ENCODE measurements at places on chromosomes 7 and 10. TPM values are rescaled to one million over a fixed set of nuclear protein-coding genes. Genes with fewer than 3 reads are reported as not detected.
A peak's percentile ranks its signal among the peaks of the same experiment; 100 is the strongest.

DNA sequence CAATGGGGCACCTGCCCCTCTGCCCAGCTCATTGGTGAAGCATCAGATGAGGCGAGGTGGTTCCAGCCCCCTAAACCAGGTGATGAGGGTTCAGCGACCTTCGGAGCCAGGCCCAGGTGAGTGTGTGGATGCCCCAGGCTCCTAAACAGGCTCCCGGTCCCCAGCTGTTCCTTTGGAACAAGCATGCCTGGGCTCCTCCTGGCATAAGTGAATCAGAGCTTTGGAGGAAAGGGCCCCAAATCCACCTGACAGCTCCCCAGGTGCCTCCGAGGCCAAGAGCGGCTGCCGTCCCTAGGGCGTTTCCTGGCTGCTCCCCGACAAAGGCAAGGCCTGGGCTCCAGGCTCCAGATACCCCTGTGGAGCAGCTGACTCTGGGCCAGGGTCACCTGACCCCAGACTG is 61.3 kb downstream of the YKT6 start:
- peaks cover 86% of the 10 kb centered on the region for H3K4me1 ChIP-seq
- H3K27me3 ChIP-seq: no peaks in the 10 kb centered on the region
- H3K27ac ChIP-seq: no peak overlapping the region
- no peak overlapping the region for H3K4me3 ChIP-seq
- DNase-seq: no peak

- H3K4me3 ChIP-seq: no peak overlapping the region
- H3K27ac ChIP-seq: no peak overlapping the region
- no peaks in the 10 kb centered on the region for H3K27me3 ChIP-seq
- peak; percentile 67 for DNase-seq
These were observed 10.9 kb downstream of the MMRN2 start for GRCh38 chr10:86946213-86947155.

DNA sequence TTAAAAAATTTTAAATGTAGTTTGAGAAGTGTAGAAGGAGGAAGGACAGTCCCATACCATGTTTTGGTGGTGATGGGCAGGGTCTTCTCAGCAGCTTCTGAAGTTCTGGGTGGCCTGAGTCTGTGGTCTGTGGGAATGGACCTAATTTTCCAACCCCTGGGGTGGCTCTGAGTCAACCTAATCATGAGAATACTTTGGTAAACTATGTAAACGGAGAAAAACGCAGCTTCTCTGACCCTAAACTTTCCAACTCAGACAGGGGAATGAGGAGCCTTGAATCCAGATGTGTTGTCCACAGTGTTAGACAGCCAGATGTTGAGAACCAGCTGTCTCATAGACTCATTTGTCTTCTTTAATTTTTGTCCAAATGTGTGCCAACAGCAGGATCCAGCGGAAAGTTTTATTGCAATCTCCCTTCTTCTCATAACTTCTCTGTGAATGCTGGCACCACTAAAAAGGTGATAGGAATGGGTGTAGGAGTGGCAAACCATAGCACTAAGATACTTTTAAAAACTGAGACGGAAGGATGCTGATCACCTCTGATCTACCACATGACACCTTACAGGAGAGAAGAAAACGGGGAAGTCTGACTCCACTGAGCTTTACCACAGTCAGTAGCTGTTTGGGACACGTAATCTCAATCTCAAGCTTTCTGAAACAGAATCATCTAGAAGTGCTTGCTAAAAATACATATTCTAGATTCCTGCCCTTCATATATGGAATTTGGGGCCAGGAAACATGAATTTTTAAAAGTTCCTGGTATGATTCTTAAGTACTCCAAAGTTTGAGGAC is 90.5 kb upstream of the PHYHIPL start:
- DNase-seq: no peak
- H3K27ac ChIP-seq: no peak overlapping the region
- H3K36me3 ChIP-seq: no peaks in the 10 kb centered on the region

DNA sequence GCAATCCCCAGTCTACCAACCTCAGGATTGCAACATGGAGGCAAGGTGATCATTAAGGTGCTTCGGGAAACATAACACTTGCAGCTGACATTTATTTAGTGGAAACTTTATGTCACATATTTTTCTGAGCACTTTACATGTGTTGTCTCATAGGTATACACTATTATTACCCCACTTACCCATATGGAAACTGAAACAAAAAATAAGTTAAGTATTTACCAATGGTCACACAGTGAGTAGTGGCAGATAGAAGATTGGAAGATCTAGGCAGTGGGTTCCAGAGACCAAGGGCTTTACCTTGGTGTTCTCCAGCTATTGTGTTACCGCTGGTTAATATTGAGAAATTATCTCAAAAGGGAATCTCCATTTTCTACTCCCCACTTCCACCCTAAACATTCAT is 1279.1 kb upstream of the SORCS1 start:
- no peak overlapping the region for H3K4me3 ChIP-seq
- H3K36me3 ChIP-seq: no peaks in the 10 kb centered on the region
- DNase-seq: no peak
- H3K27me3 ChIP-seq: no peaks in the 10 kb centered on the region
- no peak overlapping the region for H3K27ac ChIP-seq
- H3K4me1 ChIP-seq: no peaks in the 10 kb centered on the region

DNA sequence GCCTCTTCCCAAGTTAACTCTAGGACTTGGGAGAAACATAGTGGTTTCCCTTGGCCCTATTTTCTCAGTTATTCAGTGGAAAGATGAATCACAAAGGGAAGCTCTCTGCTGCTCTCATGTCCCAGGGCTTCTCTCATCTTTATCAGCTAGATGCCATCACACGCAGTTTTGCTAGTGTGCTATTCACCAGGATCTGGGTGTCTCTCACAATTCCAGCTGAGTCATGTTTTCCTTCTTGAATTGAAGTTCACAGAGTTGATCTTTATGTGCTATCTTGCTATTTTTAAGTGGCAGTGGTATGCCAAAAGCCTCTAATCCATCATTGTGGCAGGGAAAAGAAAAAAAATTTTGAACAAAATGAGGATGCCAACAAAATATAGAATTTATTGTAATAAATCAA is 101.3 kb downstream of the TWIST1 start:
- no peaks in the 10 kb centered on the region for H3K27me3 ChIP-seq
- no peak overlapping the region for H3K4me3 ChIP-seq
- H3K36me3 ChIP-seq: no peaks in the 10 kb centered on the region
- DNase-seq: no peak

DNA sequence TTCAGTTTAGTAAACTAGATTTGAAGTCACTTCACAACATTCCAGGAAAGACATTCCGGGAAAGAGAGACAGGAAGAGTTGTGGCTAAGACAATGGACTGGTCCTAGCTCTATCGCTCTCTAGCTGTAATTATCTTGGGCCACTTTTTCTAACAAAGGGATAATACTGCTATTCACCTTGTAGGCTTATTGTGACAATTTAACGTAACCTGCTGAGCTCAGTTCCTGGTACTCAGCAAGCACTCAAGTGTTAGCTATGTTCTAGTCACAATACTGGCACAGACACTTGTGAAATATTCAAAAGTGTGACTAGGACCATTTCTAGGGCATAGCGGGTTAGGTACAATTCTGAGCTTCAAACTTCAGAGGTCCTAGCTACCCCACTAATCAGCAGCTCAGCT is 12.0 kb upstream of the NRCAM start:
- H3K27ac ChIP-seq: no peak overlapping the region
- no peaks in the 10 kb centered on the region for H3K27me3 ChIP-seq
- H3K4me1 ChIP-seq: no peaks in the 10 kb centered on the region
- no peak overlapping the region for H3K4me3 ChIP-seq
- peaks cover 25% of the 10 kb centered on the region for H3K36me3 ChIP-seq
- DNase-seq: no peak

DNA sequence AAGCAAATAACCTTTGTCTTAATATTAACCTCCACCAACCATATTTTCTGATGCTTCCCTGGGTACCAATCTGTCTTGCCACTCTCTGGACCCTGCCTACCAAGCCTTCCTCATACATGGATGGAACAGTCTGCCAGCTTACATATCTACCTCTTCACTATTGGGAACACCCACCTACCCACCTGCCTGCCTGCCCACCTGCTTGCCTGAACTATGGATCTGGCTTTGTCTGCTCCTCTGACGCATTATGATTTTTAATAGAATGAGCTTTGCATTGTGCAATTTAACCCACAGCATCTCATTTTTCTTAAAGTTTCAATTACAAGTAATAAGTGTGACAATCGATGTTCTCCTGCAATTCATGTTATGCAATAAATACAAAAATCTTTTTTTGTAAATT is 137.9 kb upstream of the LSM8 start:
- H3K27ac ChIP-seq: no peak overlapping the region
- no peaks in the 10 kb centered on the region for H3K36me3 ChIP-seq
- no peaks in the 10 kb centered on the region for H3K27me3 ChIP-seq
- H3K4me1 ChIP-seq: no peaks in the 10 kb centered on the region

DNA sequence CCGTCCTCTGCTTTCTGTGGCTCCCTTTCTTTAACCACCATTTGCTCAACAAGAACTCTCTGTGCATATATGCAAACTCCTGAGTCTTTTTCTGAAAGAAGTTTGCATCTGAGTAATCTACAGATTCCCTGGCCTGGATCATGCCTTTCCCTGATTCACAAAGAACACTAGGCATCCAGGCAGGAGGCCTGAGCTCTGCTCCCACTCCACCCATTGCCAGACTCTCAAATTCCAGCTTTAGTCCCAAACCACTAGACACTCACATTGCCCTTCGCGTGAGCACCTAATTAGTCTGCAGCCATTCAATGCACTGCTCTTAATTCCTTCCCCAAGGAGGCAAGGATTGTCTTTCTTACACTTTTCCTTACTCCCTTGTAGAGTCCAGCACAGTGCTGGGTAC is 60.9 kb downstream of the ABCC2 start:
- no peaks in the 10 kb centered on the region for H3K27me3 ChIP-seq
- DNase-seq: no peak
- no peaks in the 10 kb centered on the region for H3K36me3 ChIP-seq
- no peak overlapping the region for H3K27ac ChIP-seq
- H3K4me3 ChIP-seq: no peak overlapping the region

- no peaks in the 10 kb centered on the region for H3K36me3 ChIP-seq
- peak; percentile 63 for DNase-seq
- no peak overlapping the region for H3K27ac ChIP-seq
- H3K27me3 ChIP-seq: no peaks in the 10 kb centered on the region
These were observed 43.4 kb downstream of the PRF1 start for GRCh38 chr10:70558871-70559810.

GRCh38 chr10:21279217-21279575 is 246.3 kb downstream of the SKIDA1 start:
- DNase-seq: no peak
- no peaks in the 10 kb centered on the region for H3K4me1 ChIP-seq
- no peak overlapping the region for H3K27ac ChIP-seq
- H3K27me3 ChIP-seq: no peaks in the 10 kb centered on the region
- no peak overlapping the region for H3K4me3 ChIP-seq

- no peak within 1 kb of the TSS for H3K4me3 ChIP-seq
- no peaks in the 10 kb centered on the region for H3K4me1 ChIP-seq
- H3K36me3 ChIP-seq: no peaks in the 10 kb centered on the region
- H3K27ac ChIP-seq: no peak within 1 kb of the TSS
These were observed at the start of gene OR9A4 for GRCh38 chr7:141916099-141916498. OR9A4 (plus strand) TSS chr7:141916399; CDS start chr7:141918876, 2,477 bp downstream.

- H3K4me1 ChIP-seq: no peaks in the 10 kb centered on the region
- H3K27ac ChIP-seq: no peak overlapping the region
- H3K27me3 ChIP-seq: no peaks in the 10 kb centered on the region
- H3K36me3 ChIP-seq: no peaks in the 10 kb centered on the region
These were observed 175.3 kb downstream of the LCOR start for GRCh38 chr10:97007417-97007816.

The LIPK gene
- not detected for total RNA-seq

- no peak overlapping the region for H3K27ac ChIP-seq
- H3K27me3 ChIP-seq: no peaks in the 10 kb centered on the region
- H3K4me3 ChIP-seq: no peak overlapping the region
- H3K36me3 ChIP-seq: no peaks in the 10 kb centered on the region
- H3K4me1 ChIP-seq: peaks cover 4% of the 10 kb centered on the region
- DNase-seq: no peak
These were observed 180.0 kb upstream of the BMPER start for GRCh38 chr7:33725111-33726025.

DNA sequence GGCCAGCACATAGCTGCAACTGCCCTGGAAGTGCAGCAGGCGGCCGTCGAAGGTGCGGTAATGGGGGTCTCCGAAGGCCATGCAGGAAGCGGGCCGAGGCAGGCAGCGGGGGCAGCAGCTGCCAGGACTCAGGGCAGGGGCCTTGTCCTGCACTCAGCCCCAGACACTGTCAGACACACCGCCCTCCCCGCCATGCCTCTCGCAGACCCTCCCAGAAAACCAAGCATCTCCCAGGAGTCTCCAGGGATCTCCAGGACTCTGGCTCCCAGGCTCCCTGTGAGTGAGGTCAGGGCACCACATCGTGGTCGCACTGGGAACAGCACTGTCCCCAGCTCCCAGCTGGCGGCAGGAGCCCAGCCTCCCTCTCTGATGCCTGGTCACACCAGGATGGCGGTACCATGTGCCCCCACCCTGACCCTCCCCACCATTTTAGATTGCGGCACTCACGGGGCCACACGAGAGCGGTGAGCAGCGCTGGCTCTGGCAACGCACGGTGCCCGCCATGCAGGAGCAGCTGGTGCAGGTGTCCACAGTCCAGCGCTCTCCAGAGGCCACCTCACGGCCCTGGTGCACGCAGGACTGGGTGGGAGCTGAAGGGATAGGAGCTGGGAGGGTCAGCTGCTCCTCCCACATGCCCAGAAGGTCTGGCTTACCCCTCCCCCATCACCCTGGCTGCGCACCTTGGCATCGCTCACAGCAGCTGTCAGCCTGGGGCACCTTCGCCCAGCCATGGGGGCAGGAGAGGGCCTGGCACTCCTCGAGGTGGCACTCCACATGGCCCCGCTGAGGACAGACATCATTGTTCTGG is 17.5 kb downstream of the ATP6V1F start:
- no peaks in the 10 kb centered on the region for H3K36me3 ChIP-seq
- peaks cover 12% of the 10 kb centered on the region for H3K4me1 ChIP-seq
- no peak overlapping the region for H3K27ac ChIP-seq
- H3K27me3 ChIP-seq: no peaks in the 10 kb centered on the region
- DNase-seq: peak; percentile 64

DNA sequence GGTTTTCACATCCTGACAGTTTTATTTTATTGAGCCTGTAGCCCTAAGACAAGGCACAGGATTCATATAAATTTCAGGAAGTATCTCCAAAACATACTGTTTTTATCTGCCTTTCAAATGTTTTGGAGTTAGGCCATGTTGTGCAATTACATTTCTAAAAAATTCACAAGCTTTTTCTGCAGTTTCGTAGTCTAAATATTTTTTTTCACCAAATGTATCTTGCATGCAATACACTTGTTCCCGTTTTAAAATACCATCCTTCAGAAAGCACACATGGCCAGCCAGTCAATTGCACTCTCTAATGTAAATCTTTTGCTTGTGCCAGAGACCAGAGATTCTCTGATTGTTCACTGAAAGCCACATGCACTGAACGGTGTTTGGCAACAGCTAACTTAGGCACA is 161.5 kb upstream of the PRKCQ start:
- no peak overlapping the region for H3K4me3 ChIP-seq
- DNase-seq: no peak
- H3K4me1 ChIP-seq: peaks cover 29% of the 10 kb centered on the region
- H3K27me3 ChIP-seq: no peaks in the 10 kb centered on the region
- H3K27ac ChIP-seq: peak overlapping the region; percentile 13

GRCh38 chr10:103013416-103013815 is 95.3 kb downstream of the CNNM2 start:
- DNase-seq: no peak
- no peaks in the 10 kb centered on the region for H3K36me3 ChIP-seq
- H3K27ac ChIP-seq: no peak overlapping the region
- no peaks in the 10 kb centered on the region for H3K4me1 ChIP-seq

- no peak overlapping the region for H3K4me3 ChIP-seq
- H3K36me3 ChIP-seq: no peaks in the 10 kb centered on the region
- no peaks in the 10 kb centered on the region for H3K4me1 ChIP-seq
- DNase-seq: no peak
- H3K27ac ChIP-seq: no peak overlapping the region
These were observed 48.5 kb downstream of the LRRC18 start for GRCh38 chr10:48890888-48891850.

The TUBAL3 gene
- 0.16 TPM for total RNA-seq
